ENCODE measurements at places on chromosomes 12 and 14. TPM values are rescaled to one million over a fixed set of nuclear protein-coding genes. Genes with fewer than 3 reads are reported as not detected.

Gene RIN3
- 4.9 TPM for total RNA-seq

Gene IFNG-AS1
- total RNA-seq = not detected

Gene RAPGEF3
- 26.9 TPM for total RNA-seq

Gene OXA1L
- 87.6 TPM for total RNA-seq

Gene LBHD2
- total RNA-seq = not detected

Gene CDK4
- 143 TPM for total RNA-seq

Gene CCDC196
- not detected for total RNA-seq

Gene KSR2
- total RNA-seq = 0.28 TPM

Gene RND1
- total RNA-seq = 1.5 TPM

Gene DLK1
- not detected for total RNA-seq

Gene PMCH
- 0.09 TPM for total RNA-seq

Gene NUP107
- total RNA-seq = 47.4 TPM

Gene SLC6A15
- total RNA-seq = 0.18 TPM

Gene DTX1
- total RNA-seq = under 0.01 TPM

Gene SLCO1B1
- not detected for total RNA-seq

Gene KRT74
- not detected for total RNA-seq

Gene PTPRQ
- not detected for total RNA-seq

Gene PTPN6
- total RNA-seq = 0.09 TPM

Gene GARIN6
- total RNA-seq = not detected

Gene ARHGEF40
- total RNA-seq = 4.2 TPM

Gene TAS2R42
- total RNA-seq = not detected

Gene CMA1
- total RNA-seq = not detected

Gene FAM90A1
- not detected for total RNA-seq

Gene HSPB8
- total RNA-seq = 6.5 TPM

Gene ACOT6
- not detected for total RNA-seq

Gene ADSS1
- 7.4 TPM for total RNA-seq

Gene SAMD15
- total RNA-seq = 0.94 TPM

Gene GRIN2B
- total RNA-seq = not detected

Gene CIROP
- total RNA-seq = not detected

Gene KCNMB4
- 1.0 TPM for total RNA-seq

Gene BTG1
- total RNA-seq = 12.6 TPM

Gene AQP2
- total RNA-seq = not detected

Gene RDH12
- not detected for total RNA-seq
